ENCODE measurements at places on chromosomes 5 and 9.

DNA sequence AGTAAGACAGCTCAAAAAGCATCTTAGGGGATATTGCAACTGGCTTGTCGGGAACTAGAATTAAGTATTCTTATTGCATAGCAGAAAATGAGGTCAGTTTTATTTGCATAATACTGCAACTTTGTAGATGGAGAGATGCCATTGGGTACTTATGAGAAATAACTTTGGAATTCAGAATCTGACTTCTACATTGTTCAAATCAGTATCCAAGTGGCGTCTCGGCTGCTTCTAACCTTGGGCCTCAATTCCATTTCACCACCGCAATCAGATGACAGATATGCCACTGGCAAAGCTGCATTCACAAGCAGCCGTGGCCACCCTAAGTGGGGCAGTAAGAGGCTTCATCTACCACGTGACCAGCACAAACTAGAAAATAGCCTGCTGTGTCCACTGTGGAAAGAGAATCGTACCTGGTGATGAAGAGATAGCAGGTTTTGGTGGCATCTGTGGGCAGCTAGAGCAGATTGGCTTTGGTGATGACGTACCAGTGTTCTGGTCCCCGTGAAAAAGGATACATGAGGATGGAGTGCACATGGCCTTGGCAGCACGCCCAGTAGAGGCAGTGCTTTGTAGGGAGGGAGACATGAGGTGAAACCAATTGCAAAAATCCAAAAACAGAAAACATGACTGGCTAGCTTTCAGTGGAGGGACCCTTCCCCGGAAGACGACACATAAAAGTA lies 116.6 kb downstream of the KLHL3 start:
- peak; percentile 62 for DNase-seq

GRCh38 chr5:90056911-90057705 lies 352.4 kb downstream of the CETN3 start:
- DNase-seq, result peak; percentile 83

DNA sequence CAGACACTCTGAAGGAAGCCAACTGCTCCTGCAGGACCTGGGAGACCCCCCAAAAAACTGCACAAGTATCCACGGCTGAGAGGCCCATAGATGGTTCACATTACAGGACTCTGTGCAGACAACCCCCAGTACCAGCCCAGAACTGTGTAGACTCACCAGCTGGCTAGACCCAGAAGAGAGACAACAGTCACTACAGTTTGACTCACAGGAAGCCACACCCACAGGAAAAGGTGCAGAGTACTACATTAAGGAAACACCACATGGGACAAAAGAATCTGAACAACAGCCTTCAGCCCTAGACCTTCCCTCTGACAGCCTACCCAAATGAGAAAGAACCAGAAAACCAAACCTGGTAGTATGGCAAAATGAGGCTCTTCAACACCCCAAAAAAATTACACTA lies 281.2 kb upstream of the RGMB start:
- DNase-seq, result no peak

DNA sequence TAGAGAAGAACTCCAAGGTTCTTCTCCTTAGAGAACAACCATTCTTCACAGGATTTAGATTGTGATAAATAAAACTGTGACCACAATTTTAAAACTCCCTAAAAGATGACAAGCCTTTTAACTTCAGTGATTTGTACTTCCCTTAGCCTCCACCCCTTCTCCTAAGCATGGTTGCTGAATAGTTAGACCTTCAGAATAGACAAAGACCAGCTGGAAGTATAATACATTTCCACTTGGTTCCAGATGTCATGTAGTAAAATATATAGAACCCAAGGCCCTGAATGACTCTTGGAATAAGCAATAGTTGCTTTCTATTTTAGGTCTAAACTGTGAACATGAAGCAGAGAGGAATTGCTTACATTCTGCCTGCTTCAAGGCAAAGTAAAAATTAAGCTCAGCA lies 208.7 kb downstream of the ARRDC3 start:
- no peak for DNase-seq

- peak; percentile 80 for DNase-seq
Measured at GRCh38 chr5:16489322-16489791, 23.8 kb upstream of the ZNF622 start.
